ENCODE measurements at places on chromosomes 4 and X. TPM values are rescaled to one million over a fixed set of nuclear protein-coding genes. Genes with fewer than 3 reads are reported as not detected.

GRCh38 chr4:137213372-137214173, 318.7 kb downstream of the PCDH18 start:
- H3K27me3 ChIP-seq: no peaks in the 10 kb centered on the region
- H3K27ac ChIP-seq: no peak overlapping the region
- no peaks in the 10 kb centered on the region for H3K4me1 ChIP-seq
- no peak for DNase-seq
- no peak overlapping the region for H3K4me3 ChIP-seq

GRCh38 chr4:151990201-151990600, 229.4 kb upstream of the GATB start:
- no peaks in the 10 kb centered on the region for H3K36me3 ChIP-seq
- no peaks in the 10 kb centered on the region for H3K27me3 ChIP-seq
- no peak for DNase-seq
- no peak overlapping the region for H3K4me3 ChIP-seq
- no peak overlapping the region for H3K27ac ChIP-seq

- DNase-seq: no peak
- no peaks in the 10 kb centered on the region for H3K27me3 ChIP-seq
- no peak overlapping the region for H3K4me3 ChIP-seq
- H3K4me1 ChIP-seq: no peaks in the 10 kb centered on the region
Observed at GRCh38 chrX:95974096-95974470, 710.6 kb upstream of the DIAPH2 start.

- H3K36me3 ChIP-seq: no peaks in the 10 kb centered on the region
Observed at GRCh38 chrX:141175786-141176185, 1.1 kb downstream of the LDOC1 start.

GRCh38 chr4:22962295-22962694, 269.6 kb downstream of the GBA3 start:
- H3K27ac ChIP-seq: no peak overlapping the region
- H3K27me3 ChIP-seq: no peaks in the 10 kb centered on the region
- peak; percentile 78 for DNase-seq
- no peaks in the 10 kb centered on the region for H3K36me3 ChIP-seq
- H3K4me1 ChIP-seq: no peaks in the 10 kb centered on the region

GRCh38 chrX:49309401-49309981, 6.0 kb downstream of the GAGE10 start:
- peak; percentile 80 for DNase-seq
- peak overlapping the region; percentile 48 for H3K4me3 ChIP-seq
- H3K27ac ChIP-seq: peak overlapping the region; percentile 81
- H3K27me3 ChIP-seq: no peaks in the 10 kb centered on the region
- H3K36me3 ChIP-seq: no peaks in the 10 kb centered on the region

DNA sequence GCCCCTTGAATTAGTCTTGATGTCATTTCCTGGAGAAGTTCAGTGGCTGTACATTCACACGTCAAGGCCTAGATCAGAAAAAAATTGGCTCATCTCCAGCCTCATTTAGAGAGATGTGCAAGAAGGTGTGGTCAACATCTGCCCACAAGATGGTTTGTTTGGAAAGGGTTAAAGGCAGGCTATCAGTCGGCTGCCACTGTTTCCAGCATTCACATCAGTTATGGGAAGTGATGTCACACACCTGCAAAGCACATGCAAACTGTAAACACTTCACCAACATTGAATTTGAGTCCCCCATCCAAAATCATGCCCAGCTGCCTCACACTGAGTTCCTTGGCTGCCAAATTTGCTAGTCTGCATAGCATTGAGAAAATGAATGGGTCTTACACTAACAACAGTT, 498.3 kb upstream of the INTU start:
- no peaks in the 10 kb centered on the region for H3K27me3 ChIP-seq
- DNase-seq: no peak
- H3K4me1 ChIP-seq: no peaks in the 10 kb centered on the region

DNA sequence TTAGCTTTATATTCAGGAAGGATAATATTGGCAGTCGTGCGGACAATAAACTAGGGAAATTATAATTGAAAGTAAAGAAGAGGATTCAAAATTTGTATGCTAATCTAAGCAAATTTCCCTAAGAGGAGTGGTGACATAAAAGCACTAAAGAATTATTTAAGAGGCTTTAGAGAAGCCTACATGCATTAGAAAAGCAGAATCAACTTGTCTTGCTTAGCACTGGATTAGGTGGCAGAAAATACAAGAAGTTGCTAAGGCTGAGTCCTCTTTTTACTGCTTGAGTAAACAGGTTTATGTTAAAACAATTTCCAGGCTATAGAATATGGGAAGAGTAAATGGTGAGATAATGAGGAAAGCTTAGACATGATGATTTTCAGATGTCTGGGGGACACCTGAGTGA, 991.5 kb downstream of the PCDH18 start:
- no peak overlapping the region for H3K27ac ChIP-seq
- no peak for DNase-seq
- H3K27me3 ChIP-seq: peaks cover 32% of the 10 kb centered on the region
- no peak overlapping the region for H3K4me3 ChIP-seq
- H3K36me3 ChIP-seq: no peaks in the 10 kb centered on the region
- peaks cover 17% of the 10 kb centered on the region for H3K4me1 ChIP-seq

DNA sequence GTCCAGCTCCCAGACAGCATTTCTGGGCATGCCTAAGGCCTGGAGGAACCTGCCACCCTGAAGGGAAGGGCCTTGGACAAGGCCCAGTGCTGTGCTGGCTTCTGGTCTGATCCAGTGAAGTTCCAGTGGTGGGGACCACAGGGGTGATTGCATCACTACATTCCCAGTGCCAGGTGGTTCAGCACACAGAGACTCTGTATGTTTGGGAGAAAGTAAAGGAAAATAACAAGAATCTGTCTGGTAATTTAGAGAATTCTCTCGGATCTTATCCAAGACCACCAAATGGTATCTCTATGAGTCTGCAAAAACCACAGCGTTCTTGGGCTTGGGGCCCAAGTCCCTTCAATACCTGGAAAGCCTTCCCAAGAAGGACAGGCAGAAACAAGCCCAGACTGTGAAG, 131.8 kb upstream of the MAD2L1 start:
- peaks cover 12% of the 10 kb centered on the region for H3K4me1 ChIP-seq
- H3K27me3 ChIP-seq: no peaks in the 10 kb centered on the region
- H3K4me3 ChIP-seq: no peak overlapping the region
- no peaks in the 10 kb centered on the region for H3K36me3 ChIP-seq
- H3K27ac ChIP-seq: no peak overlapping the region

Gene SCML1
- total RNA-seq: 4.0 TPM

Gene IL1RAPL2
- total RNA-seq: 0.78 TPM

Gene ERAS
- total RNA-seq: not detected

Gene TLR3
- total RNA-seq: 0.38 TPM

Gene TEX13C
- total RNA-seq: 0.07 TPM

Gene TEC
- total RNA-seq: 8.3 TPM
